Kidney tubule cell (primary cell): ENCODE measurements at places on chromosomes 5 and 9.

DNA sequence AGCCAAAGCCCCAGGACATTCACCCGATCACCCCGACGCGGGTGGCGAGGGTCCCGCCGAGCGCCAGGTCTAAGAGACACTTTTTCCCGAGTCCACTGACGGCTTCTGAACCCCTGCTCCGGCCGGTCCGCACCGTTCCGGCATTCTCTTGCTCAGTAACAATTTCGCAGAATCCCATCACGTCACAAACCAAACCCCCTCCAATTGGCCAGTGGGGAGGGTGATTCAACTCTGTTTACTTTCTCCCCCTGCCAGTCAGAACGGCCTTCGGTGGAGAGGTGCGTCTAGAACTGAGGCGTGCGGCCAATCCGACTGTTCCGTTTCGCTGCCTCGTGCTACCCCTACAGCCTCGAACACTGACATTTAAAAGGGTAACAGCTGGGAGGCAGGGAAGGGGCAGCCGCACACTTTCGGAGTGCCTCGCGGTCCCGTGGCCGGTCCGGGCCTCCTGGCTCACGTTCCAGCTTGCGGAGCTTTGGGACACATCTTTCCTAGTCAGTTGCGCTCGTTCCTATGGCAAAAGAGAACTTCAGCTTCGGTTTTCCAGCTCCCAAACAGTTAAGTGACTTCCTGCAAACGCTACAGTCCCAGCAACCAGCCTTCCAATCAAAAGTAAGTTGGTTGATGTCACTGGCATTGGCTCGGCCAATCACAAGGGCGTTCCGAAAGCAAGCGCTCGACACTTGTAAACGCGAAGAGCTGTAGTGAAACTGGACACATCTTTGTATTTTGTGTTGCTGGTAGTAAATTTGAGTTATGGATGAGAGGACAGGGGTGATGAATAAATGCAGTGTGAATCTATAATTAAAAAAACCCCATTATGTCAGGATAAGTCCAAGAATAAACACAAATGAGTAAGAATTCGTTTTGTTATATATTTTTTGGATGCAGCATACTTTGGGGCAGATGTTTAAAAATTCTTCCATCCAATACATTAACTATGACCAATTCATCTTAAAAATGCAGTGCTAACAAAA, at the start of gene KLF9:
KLF9 (minus strand) TSS at position 859 of the 977 bp plus-strand sequence. CDS start 1,294 bp downstream, outside the sequence.
- peak; percentile 95 for DNase-seq

- no peak for DNase-seq
These were observed 1.4 kb downstream of the ACO1 start for GRCh38 chr9:32385885-32386283.

DNA sequence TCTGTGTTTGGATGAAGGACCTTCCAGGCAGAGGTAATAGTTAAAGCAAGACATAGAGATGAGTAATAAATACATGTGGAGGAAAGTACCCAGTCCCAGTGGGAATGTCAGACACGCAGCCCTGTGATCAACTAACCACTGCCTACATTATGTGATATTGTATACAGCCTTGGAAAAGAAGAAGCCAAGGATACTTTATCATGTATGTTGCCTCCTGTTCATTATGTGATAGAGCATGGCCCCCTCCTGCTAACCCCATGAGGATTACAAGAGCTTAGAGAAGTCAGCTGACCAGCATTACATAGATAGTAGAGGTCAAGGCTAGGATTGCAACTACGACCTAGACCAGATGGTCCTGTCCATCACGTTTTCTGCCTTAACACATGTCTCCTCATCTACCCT, 497.0 kb upstream of the TNC start:
- DNase-seq = peak; percentile 59

DNA sequence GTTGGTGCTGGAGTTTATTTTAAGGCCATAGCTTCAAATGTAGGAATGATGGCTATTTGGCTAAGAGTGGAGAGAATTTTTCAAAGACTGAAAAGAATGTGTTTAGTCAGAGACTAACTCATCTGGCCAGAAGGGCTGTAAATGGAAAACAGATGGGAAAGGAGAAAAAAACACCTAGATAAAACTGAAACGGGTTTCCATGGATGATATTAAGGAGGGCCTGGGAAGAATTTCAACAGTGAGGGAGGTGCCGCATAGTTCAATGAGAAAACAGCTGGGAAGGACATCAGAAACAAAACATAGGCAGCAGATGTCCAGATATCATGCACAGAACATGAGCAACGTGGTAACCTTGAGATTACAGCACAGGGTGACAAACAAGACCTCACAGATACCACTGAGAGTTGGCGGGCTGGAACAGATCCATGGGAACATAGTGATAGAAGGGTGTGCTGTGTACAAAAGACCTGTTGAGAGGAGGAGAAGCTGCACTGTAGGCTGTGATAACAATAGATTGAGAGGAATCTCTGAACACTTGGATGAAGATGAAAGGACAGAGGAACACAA, 31.2 kb upstream of the RAD23B start:
- peak; percentile 18 for DNase-seq

DNA sequence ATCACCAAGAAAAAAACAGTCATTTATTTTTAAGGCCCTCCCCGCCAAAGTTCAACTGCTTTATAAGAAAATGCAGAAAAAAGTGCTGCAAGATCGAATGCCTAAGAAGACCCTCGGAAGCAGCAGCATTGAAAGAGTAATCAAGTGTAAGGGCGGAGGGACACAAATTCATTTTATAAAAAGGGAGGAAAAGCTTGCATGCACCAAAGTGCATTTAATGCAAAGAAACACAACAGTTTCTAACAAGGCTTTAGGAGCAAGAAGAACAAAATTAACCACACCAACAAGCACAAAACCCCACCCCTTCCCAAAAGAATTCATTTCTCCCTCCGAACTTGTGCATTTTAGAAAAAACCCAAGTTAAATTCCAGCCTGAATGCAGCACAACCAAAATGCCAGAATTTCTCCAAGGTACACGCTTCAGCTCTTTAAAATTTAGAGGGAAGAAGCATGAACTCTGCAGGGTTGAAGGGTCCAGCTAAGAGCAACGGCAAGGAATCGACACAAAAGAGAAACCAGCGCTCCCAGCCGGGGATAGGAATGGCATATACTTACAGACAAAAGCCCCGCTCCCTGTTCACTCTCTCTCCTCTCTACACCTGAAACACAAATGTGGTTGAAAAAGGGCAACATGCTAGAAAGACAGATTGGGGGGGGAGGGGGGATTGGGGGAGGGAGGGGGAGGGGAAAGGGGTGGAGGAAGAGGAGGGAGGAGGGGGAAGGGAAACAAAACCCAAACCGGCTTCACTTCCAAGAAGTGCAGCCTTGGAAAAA, at the start of gene NREP:
NREP (minus strand) TSS at position 614 of the 774 bp plus-strand sequence. CDS start 1,422 bp downstream, outside the sequence.
- peak; percentile 12 for DNase-seq

DNA sequence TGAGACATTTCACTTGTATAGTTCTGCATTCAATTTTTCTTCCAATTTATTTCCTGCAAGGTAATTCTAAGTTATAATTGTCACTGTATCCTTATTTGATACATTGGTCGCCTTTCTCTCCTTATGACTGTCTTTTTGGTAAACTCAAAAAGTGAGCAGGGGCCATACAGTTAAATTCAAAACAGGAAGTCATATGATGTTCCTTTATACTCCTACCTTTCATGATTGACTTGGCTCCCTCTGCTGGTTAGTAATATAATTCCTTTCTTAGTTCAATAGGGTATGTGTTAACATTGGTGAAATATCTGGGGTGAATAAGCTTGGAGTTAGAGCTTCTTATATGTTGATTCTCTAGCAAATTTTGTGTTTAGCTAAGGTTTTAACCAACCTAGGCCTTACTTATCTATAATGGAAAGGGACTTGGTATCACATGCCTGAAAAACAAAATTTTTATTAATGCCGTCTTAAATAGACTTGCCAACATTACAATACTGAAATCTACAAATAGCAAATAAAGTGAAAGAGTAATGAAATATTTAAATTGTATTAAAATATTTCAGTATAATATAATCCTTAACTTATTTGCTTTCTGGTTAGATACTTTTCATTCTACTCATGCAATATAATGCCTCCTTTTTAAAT, 6.0 kb upstream of the NIPBL start:
- peak; percentile 71 for DNase-seq

- no peak for DNase-seq
These were observed 10.8 kb downstream of the SHC3 start for GRCh38 chr9:89167788-89168187.

- no peak for DNase-seq
These were observed 24.4 kb upstream of the AKNA start for GRCh38 chr9:114412048-114412683.

- DNase-seq = no peak
These were observed 33.6 kb downstream of the LRRTM2 start for GRCh38 chr5:138841531-138841930.

- peak; percentile 97 for DNase-seq
These were observed 37.7 kb downstream of the PCDHAC2 start for GRCh38 chr5:141003791-141004611.

GRCh38 chr9:133371261-133371711, 4.6 kb downstream of the SURF4 start:
- peak; percentile 19 for DNase-seq

DNA sequence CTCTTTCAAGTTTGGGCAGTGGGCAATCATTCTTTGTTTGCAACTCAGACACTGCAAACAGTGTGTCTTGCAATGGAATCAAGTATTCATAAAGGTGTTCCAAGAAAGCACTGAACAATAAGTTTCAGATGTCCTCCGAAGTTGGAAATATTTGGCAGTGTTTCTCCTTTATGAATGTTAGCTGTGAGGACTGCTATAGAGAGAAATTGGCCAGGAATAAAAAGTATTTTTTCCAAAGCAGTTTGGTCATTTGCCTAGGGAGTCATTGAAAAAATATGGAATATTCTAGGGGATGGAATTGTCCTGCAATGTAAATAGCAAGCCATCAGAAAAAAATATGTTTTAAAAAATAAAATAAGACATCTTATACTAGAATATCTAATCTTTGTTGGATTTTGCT, 688.6 kb upstream of the SEMA6A start:
- no peak for DNase-seq

GRCh38 chr5:80369521-80369920, 38.3 kb upstream of the ZFYVE16 start:
- DNase-seq = no peak

DNA sequence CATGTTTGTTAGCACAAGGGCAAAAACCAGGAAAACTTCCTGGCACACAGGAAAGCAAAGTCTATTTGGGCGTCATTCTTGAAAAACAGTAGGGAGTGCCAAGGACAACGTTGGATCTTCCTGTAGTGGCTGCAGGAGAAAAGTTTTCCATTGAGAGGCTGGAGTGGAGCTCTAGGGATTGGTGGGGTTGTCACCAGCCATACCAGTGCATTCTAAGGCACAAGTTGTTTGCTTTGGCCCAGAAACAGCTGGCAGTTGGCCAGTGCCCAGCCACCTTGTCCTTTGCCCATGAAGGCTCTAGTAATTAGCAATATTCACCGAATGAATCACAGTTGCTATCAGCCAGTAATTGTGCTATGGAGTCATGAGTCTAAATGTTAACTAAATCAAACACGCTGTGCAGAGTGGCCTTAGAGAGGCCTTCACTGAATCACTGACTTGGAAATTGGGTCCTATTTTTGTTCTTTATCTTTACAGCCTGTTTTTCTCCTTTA, 26.4 kb downstream of the TNFSF15 start:
- peak; percentile 99 for DNase-seq

DNA sequence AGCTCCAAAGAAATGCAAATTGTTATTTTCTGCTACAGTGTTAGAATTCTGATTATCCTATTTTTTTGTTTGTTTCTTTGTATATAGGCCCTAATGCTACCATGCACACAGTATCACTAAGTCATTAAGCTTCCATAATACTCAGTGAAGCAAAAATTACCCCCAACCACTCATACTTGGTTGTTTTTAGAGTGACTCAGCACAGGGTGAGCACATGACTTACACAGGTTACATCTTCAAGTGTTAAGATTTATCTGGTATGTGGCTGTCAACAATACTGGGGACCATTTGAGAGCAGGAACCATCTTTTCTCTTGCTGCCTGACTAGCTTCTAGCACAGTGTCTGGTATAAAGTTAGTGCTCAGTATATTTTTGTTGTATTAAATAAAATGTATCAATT, 255.8 kb upstream of the SLC24A2 start:
- peak; percentile 81 for DNase-seq

DNA sequence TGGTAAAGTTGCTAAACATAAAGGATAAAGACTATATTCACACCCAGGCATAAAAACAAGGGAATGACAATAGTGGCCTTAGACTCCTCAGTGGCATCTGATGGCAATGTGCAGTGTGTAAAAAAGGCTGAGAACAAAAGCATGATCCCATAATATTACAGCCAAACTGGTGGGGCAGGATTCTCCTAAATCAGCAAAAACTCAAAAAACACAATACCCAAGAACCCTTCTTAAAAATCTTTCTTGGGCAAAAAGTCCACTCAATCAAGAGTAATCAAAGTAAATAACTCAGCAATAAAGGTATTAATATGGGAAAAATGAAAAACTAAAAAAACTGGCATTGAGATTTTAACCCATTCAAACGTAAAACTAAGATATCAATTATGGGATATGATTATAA, 1.6 kb upstream of the MOCS2 start:
- DNase-seq = no peak

- DNase-seq = peak; percentile 46
These were observed 9.3 kb downstream of the SLC46A2 start for GRCh38 chr9:112881331-112881730.

DNA sequence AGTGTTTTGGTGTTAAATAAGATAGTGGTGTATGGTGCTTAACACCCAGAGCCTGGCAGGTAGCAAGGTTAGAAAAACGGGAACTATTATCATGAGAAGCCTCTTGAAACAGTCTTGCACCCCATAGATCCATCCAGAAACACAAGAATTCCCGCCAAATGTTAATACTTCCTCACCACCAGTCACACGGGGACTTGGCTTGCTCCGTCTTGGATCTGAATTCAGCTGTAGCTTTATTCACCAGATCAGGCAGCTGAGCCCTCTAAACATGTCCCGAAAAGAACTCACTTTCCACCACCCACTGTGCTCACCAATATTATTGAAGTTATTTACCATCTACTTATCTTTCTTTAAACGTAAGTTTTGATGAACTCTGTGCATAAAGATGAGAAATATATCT, 101.6 kb upstream of the PTPN3 start:
- DNase-seq = no peak

GRCh38 chr9:10396615-10397014, 216.2 kb downstream of the PTPRD start:
- DNase-seq = no peak

- no peak for DNase-seq
These were observed 29.4 kb downstream of the ATPSCKMT start for GRCh38 chr5:10220248-10220647.

- DNase-seq = no peak
These were observed 5.3 kb upstream of the BICD2 start for GRCh38 chr9:92769990-92770359.

DNA sequence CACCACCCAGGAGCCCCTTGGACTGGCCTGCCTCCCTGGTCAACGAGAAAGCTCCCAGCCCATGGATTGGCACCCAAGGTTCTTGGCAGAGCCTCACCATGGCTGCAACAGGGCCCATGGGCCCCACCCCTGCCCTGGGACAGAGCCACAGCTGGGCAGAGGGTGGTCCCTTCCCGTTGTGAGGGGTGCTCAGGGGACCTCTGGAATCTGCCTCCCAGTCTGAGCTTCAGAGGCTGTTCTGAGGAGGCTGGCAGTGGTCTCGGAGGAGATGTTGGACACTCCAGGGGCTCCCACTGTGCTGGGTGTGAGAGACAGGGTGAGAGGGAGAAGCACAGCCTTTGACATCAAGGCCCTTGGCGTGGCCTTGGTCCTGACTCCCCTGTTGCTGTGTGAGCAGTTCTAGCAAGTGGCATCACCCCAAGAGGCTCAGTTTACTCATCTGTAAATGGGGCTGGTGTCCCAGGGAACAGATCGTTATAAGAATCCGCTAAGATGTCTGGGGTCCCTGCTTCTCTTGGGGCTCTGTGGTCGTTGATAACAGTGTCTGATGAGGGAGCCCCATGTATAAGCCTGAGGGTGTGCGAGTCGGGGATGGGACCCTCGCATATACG, 33.0 kb downstream of the LHX3 start:
- DNase-seq = no peak

GRCh38 chr5:4627929-4628328, 512.2 kb upstream of the ADAMTS16 start:
- no peak for DNase-seq
